ENCODE measurements at places on chromosomes 12 and 14.

- DNase-seq, result no peak
These were observed 327.2 kb downstream of the EMP1 start for GRCh38 chr12:13523536-13524307.

- DNase-seq, result no peak
These were observed 140.1 kb downstream of the SYNE2 start for GRCh38 chr14:63992858-63993257.

- no peak for DNase-seq
These were observed 20.8 kb downstream of the TRAFD1 start for GRCh38 chr12:112146123-112146522.

DNA sequence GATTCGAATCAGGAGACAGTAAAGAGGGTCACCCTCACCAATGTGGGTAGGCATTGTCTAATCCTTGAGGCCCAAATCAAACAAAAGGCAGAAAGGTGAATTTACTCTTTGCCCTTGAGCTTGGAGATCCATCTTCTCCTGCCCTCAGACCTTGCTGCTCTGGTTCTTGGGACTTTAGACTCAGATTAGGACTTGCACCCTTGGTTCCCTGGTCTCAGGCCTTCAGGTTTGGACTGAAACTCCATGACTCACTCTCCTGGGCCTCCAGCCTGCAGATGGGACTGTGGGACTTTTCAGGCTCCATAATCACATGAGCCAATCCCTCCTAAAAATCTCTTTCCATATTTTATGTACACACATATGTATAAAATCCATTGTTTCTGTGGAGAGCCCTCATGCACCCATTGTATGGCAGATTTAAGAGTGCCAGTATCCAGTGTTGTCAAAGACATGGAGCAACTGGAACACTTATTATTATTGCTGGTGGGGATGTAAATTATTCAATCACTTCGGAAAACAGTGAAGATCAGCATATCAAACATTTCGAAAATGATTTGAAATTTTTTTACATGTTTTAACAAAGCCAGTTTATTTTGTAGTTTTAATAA, 48.7 kb downstream of the EID3 start:
- no peak for DNase-seq

DNA sequence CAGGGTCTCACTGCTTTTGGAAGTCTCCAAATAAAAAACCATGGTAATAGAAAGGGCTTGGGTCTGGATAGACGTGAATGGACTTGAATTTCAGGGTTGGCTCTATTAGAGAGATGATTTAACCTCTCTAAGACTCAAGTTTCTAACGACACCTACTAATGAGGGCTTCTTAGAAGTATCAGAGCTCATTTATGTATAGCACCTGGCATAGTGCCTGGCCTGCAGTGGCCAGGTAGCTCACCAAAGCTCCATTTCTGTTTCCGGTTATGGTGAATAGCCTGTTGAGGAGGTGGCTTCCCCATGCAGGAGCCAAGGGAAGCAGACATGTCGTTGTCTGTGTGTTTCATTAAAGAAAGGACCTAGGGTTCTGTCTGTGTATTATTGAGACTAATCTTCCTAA, 108.6 kb downstream of the ETV6 start:
- DNase-seq, result no peak

GRCh38 chr14:105273062-105273461, 24.7 kb downstream of the BTBD6 start:
- no peak for DNase-seq

DNA sequence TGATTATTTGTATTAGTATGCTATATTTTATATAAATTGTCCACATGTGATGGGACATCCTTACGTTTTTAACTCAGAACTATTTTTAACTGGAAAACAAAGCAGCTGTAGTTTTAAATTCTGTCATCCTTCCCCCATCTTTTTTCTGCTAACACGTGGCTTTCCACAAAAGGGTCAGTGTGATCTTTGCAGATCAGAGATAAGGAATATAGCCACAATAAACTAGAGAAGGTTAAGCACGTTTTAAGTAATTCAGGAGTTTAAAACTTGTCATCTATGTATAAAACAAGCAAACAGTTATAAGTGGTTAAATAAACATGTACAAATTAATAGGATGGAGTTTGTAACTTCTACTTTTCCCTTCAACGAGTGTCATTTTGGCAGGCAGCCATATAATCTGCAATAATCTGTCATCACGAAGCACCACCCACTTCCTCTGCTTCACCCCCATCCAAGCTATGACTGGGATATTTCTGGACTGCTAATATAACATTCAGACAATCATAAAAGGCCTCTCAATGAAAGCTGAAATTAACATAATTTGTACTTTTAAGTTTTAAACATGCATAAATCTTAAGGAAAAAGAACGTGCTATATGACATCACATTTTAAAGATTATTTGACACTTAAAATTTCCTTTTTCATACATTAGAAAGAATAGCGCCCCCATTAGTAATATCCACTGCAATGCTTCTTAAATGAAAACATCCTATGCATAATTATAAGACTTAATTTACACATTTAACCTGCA, 15.3 kb downstream of the TAOK3 start:
- no peak for DNase-seq

- no peak for DNase-seq
These were observed 68.4 kb upstream of the PNMA1 start for GRCh38 chr14:73782623-73783022.

- DNase-seq, result no peak
These were observed 71.2 kb downstream of the LGMN start for GRCh38 chr14:92677087-92677668.

GRCh38 chr14:101505236-101505970, 55.9 kb upstream of the DIO3 start:
- DNase-seq, result no peak

- DNase-seq, result peak; percentile 11
These were observed 29.5 kb upstream of the RHOJ start for GRCh38 chr14:63174760-63175191.

DNA sequence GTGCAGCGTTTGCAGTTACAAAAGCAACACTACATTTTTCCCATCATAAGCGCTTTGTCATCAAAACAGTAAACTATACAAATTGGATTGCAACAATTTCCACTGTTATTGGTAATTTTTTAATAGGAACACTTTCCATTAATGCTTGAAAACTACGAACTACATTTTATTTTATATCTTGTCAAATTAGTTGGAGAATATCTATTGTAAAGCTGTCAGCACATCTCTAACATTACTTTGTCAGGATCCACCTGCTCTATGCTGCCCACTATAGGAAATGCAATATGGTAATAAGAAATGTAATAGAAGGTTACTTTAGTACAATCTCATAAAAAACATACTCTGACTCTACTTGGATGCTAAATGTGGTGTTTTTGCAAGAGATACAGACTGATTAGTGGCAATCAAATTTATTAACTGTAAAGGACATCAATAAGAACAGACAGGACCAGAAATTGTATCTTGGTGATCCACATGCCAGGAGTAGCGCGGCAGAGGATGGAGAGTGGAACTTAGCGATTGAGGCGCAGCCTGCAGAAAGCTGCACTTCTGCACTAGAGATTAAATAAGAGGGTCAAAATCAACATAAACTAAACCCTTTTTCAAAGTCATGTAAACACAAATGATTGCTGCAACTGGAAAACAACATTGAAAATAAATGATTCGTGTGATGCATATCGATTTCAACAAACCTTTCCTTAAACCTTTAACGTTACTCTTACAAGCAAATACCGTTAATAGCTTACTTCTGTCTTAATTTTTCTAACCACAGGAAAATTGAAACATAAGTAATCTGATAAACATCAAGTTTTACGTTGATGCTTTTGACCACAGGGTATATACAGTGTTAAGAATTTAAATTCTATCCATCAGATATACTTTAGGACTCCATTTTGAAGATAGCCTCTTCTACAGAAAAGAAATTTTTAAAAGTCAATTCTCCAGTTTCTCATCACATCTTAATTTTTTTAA, 3.6 kb upstream of the ARID2 start:
- peak; percentile 24 for DNase-seq

GRCh38 chr12:12716151-12716792, 896 bp upstream of the CDKN1B start:
- no peak for DNase-seq
